ENCODE measurements at places on chromosomes 1 and 21.

- no peak for DNase-seq
These were observed 13.9 kb upstream of the LAX1 start for GRCh38 chr1:203751051-203751450.

DNA sequence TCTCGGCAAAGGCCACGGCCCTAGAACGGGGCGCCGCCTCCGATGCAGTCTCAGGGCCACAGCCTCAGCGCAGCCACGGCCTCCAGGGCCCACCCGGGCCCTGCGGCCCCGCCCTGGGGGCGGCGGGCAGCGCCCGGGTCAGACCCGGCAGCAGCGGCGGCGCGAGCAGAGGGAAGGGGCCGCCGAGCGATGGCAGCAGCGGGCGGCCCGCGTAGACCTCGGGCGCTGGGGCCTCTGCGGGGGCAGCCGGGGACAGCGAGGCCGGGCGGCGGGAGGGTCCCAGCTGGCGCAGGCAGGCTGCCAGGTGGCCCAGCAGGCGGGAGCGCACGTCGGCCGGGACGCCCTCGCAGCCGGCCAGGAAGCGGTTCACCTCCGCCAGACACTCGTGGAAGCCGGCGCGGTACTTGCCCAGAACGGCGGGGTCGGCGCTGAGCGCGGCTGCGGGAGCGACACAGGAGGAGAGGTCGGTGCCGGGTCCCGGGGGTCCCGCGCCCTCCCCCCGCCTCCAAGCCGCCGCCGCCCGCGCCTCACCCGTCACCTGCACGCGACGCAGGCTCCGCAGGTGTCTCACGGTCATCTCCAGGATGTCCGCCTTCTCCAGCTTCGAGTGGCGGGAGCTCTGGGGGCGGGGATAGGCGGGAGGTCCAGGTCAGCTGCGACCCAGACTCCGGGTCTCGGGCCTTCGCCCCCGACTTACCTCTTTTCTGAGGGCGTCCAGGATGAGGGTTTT lies 737 bp downstream of the HES4 start:
- no peak for DNase-seq

DNA sequence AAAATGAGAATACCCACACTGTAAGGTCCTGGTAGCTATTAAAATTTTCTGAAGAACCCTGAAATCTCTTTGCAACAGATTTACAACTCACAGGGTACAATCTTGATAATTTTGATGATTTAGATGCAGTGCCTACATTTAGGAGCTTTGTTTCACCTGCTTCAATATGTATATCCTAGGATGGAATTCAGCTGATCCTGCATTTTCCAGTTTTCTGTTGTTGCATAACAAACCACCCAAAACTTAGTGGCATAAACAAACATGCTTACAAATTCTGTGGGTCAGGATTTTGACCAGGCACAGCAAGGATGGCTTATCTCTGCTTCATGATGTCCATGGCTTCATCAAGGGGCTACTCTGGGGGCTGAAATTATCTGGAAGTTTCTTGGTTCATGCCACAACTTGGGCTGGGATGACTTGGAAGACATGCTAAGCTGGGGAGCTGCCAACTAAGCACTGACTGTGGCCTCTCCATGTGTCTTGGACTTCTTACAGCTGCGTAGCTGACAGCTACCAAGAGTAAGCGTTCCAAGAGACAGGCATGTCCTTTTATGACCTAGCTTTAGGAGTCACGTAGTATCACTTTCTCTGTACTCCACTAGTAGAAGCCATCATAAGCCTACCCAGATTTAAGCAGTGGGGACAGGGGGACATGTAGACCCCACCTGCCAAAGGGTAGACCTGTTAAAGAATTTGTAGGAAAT lies 108.5 kb downstream of the CACHD1 start:
- DNase-seq, result no peak

- no peak for DNase-seq
These were observed 792.4 kb upstream of the ADGRL2 start for GRCh38 chr1:81008293-81008692.
